ENCODE measurements at places on chromosomes 16 and 17. TPM values are rescaled to one million over a fixed set of nuclear protein-coding genes. Genes with fewer than 3 reads are reported as not detected.

FA2H gene
- not detected for total RNA-seq

SMIM5 gene
- 0.11 TPM for total RNA-seq

PRAC1 gene
- total RNA-seq, result not detected

CSH1 gene
- total RNA-seq, result not detected

PLA2G15 gene
- 20.0 TPM for total RNA-seq
